Stimulated activated memory B cell treated with anti-CD40 and anti-IgM and Interleukin-4, amounts not matched to agents 10 μg/mL and 1 μg/mL and 100 μg/mL, for 72 hours (primary cell): ENCODE measurements at places on chromosomes 2 and 18.
A peak's percentile ranks its signal among the peaks of the same experiment; 100 is the strongest.

- ATAC-seq, result no peak
Measured at GRCh38 chr2:6159606-6160005, 467.4 kb downstream of the SOX11 start.

GRCh38 chr2:61469424-61470121 is 1.3 kb downstream of the USP34 start:
- no peak for ATAC-seq

DNA sequence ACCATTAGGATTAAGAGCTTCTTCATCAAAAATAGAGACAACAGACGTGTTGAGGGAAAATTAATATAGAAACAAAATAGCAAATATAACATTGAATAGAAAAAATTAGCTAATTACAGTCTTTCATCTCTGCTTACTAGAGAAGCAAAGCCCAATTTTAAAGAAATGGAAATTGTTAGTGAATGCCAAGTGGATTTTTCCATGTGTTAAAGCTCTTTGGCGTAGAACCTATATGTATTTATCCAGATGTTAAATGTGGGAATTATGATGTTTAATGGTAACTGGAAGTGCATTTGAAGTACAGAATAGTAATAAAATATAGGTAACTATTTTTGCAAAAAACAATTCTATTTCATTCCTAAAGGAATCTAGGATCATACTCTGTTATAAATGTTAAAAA is 212.0 kb upstream of the COL3A1 start:
- no peak for ATAC-seq

GRCh38 chr2:202703091-202703490 is 68.3 kb downstream of the FAM117B start:
- no peak for ATAC-seq

GRCh38 chr2:66845307-66845706 is 410.4 kb downstream of the MEIS1 start:
- no peak for ATAC-seq

DNA sequence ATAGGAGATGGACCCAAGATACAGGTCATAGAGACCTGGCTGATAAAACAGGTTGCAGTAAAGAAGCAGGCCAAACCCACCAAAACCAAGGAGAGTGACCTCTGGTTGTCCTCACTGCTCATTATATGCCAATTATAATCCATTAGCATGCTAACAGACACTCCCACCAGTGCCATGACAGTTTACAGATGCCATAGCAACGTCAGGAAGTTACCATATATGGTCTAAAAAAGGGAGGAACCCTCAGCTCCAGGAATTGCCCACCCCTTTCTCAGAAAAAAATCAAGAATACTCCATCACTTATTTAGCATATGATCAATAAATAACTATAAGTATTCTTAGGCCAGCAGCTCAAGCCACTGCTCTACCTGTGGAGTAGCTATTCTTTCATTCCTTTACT is 574.7 kb upstream of the ID2 start:
- ATAC-seq, result no peak

DNA sequence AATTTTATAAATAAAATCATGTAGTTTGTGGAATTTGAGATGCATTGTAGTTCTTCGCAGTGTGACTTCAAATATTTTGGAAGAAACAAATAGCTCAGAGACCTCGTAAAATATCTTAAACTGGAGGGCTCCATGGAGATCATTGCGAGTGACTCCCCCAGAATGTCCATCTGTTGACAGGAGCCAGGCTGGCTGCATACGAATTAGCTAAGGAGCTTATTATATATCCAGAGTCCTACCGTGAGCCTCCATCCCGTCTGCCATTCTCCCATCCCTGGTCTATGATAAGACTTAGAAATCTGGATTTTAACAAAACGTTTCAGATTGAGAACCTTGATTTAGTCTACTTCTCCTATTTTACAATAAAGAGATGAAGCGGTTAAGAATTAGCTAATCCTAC is 80.2 kb downstream of the MSH2 start:
- ATAC-seq, result no peak

- ATAC-seq, result no peak
Measured at GRCh38 chr2:4174796-4175195, 471.4 kb downstream of the DCDC2C start.

DNA sequence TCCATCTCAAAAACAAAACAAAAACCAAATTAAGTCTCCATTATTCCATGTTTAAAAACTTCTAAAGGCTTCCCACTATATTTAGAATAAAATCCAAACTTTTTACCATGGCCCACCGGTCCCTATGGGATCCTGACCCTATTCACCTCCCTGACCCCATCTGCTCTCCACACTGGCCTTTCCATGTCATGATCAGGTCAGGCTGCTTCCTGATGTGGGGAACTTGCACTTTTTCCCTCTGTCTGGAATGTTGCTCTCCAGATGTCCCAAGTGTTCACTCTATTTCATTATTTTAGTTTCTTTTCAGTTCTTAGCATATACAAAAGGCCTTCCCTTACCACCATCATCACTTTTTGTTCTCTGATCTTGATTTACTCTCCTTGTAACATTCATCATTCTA is 7.5 kb upstream of the MTA3 start:
- no peak for ATAC-seq

DNA sequence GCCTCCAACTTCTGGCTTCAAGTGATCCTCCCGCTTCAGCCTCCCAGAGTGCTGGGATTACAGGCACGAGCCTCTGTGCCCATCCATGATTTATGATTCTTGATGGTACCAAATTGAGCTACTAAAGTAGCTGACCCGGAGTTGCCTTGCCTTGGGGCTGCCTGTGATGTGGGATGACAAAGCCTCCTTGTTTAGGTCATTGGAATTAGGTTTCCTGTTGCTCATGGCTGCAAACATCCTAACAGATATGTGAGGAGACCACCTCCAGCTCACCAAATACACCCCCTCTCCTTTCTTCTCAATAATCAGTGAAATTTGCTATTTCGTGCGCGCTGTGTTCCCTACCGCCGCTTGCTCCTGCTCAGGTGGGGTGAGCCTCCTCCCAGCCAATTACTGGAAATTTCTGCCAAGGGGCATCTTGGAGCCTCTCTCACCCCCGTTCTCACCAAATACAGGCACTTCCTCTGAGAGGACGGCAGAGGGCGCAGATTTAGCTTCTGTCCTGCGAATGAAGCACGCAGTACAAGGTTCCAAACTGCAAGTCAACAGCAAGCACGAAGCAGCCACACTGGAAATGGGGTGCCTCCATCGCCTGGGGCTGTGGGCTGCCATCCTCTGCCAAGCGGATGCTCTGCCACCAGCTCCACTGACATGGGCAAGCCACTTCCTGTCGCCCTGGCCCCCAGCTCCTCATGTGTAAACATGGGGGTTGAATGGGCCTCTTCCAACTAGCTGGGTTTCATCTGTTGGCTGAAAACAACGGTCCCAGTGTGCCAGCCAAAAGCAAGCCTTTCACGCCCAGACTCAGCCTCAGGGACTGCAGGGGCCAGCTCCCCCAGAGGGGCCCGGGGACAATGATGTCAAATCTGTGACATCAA is 71.7 kb downstream of the NCAPH start:
- ATAC-seq, result peak; percentile 74

GRCh38 chr2:7830616-7831015 is 851.2 kb upstream of the ID2 start:
- no peak for ATAC-seq

GRCh38 chr18:75937306-75937705 is 509.8 kb upstream of the SMIM21 start:
- ATAC-seq, result no peak

DNA sequence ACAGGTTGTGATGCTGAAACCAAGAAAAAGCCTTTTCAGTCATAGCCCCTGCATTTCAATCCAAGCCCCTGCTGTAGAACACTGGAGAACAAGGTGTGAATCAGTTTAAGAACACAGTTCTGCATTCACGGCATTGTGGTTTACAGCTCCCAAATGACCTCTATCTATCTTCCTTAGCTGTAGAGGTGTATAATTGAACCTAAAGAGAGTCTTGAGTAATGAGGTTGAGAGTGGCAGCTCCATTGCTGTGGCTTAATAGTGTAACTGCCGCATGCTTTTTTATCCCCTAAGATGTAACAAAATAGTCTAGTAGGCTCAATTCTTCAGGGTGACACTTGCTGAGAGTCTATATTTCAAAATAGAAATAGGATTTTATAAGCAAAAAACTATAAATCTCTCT is 121.3 kb upstream of the EPHA4 start:
- ATAC-seq, result no peak

- no peak for ATAC-seq
Measured at GRCh38 chr18:37986665-37987064, 421.1 kb upstream of the CELF4 start.

GRCh38 chr2:70525032-70525431 is 28.6 kb downstream of the TGFA start:
- ATAC-seq, result no peak

DNA sequence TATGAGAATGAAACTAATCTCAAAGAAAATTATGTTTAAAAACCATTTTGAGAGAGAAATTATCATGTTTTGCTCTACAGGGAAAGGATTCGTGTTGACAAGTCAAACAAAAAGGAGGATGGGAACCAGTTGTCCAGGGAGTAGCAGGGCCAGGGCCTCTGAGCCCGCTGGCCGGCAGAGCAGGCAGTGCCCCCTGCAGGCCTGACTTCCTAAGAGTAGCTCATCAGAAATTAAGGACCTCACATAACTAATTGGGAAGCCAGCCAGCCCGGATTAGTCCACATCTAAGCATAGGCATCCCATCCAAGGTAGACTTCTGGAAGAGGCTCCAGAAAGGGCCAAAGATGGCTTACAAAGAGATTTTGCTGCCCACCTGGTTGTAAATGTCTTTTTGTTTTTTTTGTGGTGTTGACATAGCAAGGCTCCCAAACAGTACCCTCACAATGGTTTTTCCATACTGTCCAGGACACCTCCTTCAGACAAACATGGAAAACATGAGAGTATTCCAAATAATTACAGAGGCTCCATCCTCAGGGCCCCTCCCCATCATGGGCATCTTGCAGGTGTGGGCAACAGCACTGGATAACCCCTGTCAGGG is 241.2 kb upstream of the TANK start:
- no peak for ATAC-seq

DNA sequence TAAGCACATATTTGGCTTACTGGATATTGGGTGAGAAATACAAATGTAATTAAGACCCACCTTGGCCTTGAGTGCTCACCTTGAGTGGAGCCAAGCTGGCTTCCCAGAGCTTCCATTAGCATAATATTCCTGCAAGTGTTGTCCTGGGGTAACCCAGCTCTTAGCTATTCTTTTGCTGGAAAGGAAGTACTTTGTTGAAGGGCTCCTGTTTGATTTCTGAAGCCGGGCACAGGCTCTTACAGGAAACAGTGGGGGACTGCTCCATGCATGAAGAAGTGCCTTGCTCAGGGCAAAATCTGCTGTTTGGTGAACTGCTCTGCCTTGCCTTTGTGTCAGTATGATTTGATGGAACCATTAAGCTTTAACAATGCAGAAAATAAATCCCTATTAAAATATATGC is 325.4 kb downstream of the SMAD2 start:
- ATAC-seq, result no peak

DNA sequence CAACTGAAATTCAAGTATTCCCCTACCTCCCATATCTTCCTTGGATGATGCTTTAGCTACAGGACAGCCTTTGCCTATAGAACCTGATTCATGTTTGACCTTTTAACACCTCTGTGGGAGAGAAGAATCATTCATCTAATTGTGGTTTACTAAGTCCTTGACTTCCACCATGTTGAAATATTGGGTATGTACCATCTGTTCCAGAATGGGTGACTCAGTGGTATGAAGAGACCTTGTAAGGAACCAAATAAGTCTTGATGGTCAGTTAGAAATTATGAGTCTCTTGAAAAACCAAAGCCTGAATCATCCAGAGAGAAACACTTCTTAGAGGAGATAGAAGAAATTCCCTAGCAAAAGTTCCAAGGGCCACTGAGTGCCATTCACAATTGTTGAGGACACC is 27.5 kb downstream of the STAMBP start:
- ATAC-seq, result no peak

DNA sequence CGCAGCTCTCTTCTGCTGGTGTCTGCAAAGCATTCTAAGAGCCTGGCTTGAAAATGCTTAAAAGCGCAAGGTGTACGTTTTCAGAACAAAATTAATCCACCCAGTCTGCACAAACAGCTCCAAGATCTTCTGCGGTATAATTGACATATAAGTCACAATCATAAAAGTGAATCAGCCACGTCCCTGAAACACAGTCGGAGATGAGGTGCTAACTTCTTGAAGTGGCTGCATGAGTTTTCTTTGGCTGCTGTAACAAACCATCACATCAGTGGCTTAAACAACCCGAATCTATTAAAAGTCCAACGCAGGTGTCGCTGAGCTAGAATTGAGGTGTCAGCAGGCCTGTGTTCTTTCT is 32.6 kb downstream of the ARL4C start:
- no peak for ATAC-seq

- ATAC-seq, result no peak
Measured at GRCh38 chr2:27489118-27489497, 435 bp downstream of the IFT172 start.

GRCh38 chr2:196076778-196077568 is 8.3 kb upstream of the DNAH7 start:
- ATAC-seq, result peak; percentile 37

DNA sequence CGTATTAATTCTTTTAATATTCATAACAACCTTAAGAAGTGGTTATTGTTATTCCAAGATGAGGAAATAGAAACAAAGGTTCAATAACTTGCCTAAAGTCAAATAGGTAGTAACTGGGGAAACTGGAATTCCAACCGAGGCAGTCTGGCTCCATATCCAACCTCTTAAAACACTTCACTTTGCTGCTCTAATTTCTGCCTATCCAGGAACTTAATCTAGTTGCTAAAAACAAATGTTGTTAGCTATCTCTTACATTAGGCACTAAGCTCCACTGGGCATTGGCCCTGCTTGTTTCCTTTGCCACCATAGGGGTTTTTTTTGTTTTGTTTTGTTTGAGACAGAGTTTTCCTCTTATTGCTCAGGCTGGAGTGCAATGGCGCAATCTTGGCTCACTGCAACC is 24.8 kb downstream of the ERLEC1 start:
- no peak for ATAC-seq

GRCh38 chr2:69213782-69214181 is 173.2 kb downstream of the GFPT1 start:
- ATAC-seq, result no peak

- ATAC-seq, result no peak
Measured at GRCh38 chr2:235068701-235069100, 116.9 kb downstream of the SH3BP4 start.

DNA sequence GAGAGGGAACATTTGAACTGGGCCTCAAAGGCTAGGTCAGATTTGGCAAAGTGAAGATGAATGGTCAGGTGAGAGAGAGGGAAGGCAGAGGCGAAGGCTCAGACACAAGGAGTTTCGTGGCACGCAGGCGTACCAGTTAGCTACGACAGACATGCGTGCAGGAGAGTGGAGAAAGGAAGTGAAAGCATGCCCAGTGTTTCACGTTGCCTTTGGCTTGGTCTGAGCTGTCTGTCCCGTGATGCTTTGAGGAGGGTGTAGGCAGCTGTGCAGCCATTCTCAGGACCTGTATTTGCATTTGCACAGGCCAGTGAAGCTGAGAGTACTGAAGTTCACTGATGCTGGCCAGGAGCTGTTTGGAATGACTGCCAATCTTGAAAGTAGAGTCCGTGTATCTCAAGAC is 69.5 kb downstream of the HNRNPLL start:
- peak; percentile 98 for ATAC-seq

- peak; percentile 87 for ATAC-seq
Measured at GRCh38 chr2:105100046-105100840, 62.4 kb downstream of the MRPS9 start.
